ENCODE measurements at places on chromosomes 7 and 10.

GRCh38 chr7:111873963-111874690 lies 311.8 kb upstream of the IMMP2L start:
- no peak for DNase-seq

DNA sequence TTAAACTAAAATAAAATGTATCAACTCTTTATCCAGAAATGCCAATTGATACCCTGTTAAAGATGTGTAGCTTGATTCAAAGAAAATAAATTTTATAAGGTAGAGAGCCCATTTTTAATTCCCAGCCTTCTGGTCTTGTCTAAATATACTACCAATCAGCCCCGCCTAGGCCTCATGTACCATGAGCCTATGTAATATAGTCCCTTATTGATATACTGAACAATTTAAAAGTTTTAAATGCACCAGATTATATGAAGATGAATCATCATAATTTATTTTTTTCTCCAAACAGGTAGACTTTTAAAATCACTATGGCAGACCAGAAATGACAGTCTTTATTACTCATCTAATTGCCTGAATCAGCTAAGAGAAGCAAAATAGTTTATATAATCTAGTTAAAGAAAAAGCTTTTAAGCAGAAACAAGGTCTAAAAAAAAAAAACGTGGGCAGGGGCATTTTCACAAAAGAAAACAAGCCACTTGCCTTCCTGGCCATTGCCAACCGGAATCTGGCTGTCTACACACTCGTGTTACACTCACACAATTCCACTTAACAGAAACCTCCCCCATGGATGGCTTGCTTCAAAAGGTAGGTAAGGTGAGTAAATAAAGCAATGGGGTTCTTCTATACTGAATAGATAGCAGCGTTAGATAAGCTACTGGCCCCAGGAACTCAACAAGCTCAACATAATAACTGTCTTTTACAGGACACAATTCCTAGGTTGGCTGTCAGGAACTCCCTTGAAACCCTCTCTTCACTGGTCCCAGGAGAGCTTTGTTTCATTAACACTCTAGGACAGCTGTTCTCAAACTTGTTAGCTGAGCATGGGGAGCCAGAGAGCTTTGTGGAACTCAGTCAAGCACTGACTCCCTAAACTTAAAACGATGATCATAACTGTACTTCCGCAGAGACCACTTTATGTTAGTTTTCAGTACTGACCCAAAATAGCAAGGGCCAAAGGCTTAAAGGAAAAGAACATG lies 37.2 kb downstream of the RAPGEF5 start:
- DNase-seq = no peak

DNA sequence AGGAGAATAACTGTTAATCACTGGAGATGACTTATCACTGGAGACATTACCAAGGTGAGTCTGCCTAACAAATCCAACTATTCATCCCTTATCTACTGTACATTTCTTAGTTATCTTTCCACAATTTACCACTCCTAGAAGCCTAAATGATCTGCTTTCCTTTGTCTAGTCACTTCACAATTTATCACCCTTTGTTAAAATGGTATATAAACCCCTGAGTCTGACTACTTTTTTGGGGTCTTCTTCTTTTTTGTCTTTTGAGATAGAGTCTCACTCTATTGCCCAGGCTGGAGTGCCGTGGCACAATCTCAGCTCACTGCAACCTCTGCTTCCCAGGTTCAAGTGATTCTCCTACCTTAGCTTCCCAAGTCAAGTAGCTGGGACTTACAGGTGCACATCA lies 66.0 kb upstream of the SEPHS1 start:
- DNase-seq = no peak

- DNase-seq = no peak
These were observed 16.1 kb upstream of the DMBT1 start for GRCh38 chr10:122544493-122544892.

DNA sequence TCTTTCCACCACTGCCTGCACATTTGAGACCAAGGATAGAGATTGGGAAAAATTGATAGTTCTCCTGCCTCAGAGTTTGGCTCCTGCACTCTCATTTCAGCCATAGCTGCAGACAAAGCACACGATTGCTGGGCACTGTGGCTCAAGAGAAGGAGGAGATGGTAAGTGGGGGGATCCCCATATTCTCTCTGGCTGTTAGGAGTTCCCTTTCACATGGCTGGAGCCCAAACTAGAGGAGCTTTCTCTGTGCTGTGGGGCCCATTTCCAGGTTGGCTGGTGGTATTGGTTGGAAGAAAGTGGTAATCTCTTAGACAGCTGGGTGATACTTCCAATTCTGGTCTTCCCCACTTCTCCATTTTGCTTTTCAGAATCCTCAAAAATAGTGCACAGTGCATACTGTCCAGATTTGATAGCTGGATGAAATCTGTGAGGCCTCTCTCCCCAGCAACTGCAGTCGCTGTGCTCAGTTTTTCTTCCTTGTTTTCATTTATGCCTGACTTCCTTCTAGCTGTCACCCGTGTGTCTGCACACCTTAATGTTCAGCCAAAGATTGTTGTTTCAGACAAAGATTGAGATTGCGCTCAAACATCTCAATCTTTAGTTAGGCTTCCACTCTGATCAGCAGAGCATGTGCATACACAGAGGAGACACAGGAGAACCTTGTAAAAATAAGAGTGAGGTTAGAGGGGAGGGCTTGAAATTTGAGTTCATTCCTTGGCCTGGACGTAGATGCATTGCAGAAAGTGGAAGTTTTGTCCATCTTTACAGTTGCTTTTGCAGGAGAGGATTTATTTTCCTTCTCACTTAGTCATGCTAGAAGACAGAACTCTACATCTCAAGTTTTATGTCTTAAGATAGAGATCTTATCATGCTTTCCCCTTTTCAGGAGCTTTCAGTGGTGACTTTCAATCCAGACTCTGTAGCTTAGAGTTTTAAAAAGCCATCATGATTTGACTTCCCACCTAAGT lies 28.6 kb downstream of the RABGEF1 start:
- DNase-seq = no peak

- no peak for DNase-seq
These were observed 4.2 kb downstream of the WDR86 start for GRCh38 chr7:151405588-151405987.

DNA sequence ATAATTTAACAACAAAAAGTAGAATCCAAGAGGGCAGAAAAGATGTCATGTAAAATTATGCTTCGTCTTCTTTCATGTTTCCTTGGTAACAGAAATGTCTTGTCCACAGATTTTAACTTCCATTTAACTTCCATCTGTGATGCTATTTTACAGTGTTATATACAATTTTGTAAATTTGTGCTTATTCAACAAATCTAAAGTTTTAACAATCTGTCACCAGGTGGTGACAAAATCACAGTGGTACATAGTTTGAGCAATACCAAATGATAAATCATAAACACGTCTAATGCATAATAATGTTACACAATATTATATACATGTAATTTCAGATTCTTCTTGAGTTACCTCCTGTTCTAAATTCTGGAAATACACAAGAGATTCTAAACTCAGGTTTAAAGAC lies 784.4 kb upstream of the CELF2 start:
- no peak for DNase-seq

GRCh38 chr10:64040781-64041180 lies 519.6 kb downstream of the REEP3 start:
- DNase-seq = no peak

DNA sequence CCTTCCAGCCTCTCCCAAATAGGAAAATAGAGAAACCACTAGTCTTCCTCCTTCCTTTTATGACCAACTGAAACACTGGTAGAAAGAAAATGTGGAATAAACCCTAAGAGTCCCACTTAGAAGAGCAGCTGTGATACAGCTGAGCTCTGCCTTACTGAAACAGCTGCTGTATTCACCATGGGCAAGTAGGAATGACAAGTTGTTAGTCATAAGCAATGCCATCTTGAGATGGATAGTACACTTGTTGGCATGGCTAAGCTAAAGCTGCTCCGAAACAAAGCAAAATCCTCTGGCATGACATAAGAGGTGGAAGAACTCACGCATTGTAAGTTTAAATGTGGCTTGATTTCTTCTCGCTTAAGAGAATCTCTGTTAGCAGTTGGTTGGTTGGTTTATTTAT lies 48.3 kb upstream of the TMEM236 start:
- no peak for DNase-seq

GRCh38 chr7:86768394-86768793 lies 124.7 kb downstream of the GRM3 start:
- no peak for DNase-seq

GRCh38 chr7:103702982-103703381 lies 257.0 kb upstream of the SLC26A5 start:
- DNase-seq = no peak

DNA sequence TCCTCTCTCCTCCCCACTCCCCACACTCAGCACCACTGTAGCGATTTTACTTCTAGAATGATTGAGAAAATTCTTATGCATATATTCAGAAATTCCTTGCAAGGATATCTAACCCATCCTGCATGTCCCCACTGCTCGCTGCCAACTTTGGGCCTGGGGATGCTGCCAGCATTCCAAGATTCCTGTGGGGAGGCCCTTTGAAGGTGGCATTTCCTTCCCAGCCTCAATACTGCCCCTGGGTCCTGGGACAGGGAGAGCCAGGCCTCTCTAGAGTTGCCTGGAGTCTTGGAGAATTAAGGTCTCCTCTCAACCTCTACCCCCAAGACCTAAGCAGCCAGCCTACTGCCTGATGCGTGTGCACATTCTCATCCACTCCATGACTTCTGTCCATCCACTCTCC lies 303.5 kb downstream of the NEBL start:
- no peak for DNase-seq

GRCh38 chr10:75596930-75597620 lies 165.7 kb downstream of the LRMDA start:
- no peak for DNase-seq

- no peak for DNase-seq
These were observed 17.6 kb upstream of the TNPO3 start for GRCh38 chr7:129072479-129073011.

DNA sequence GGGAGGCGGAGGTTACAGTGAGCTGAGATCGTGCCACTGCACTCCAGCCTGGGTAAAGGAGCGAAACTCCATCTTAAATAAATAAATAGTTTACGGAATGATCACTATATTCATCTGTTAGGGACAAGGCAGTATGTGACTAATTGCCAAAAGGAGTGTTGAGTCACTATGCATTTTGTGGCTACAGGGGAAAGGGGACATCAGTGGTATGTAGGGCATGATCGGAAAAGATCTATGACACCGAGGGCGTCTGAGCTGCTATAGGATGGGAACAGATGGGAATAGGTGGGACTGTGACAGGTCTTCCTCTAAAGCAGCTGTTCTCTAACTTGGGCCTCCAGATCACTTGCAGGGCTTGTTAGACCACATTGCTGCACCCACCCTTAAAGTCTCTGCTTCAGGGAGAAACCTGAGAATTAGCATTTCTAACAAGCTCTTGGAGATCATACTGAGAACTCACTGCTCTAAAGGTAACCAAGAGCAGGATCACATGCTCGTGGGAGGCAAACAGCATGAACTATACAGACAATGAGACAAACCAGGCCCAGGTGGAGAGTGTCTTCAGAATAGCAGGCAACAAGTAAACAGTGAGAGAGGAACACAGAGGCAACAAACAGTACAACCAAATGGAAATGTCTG lies 65.1 kb upstream of the ITGA8 start:
- no peak for DNase-seq

- DNase-seq = no peak
These were observed 7.7 kb upstream of the COBL start for GRCh38 chr7:51324206-51324898.

DNA sequence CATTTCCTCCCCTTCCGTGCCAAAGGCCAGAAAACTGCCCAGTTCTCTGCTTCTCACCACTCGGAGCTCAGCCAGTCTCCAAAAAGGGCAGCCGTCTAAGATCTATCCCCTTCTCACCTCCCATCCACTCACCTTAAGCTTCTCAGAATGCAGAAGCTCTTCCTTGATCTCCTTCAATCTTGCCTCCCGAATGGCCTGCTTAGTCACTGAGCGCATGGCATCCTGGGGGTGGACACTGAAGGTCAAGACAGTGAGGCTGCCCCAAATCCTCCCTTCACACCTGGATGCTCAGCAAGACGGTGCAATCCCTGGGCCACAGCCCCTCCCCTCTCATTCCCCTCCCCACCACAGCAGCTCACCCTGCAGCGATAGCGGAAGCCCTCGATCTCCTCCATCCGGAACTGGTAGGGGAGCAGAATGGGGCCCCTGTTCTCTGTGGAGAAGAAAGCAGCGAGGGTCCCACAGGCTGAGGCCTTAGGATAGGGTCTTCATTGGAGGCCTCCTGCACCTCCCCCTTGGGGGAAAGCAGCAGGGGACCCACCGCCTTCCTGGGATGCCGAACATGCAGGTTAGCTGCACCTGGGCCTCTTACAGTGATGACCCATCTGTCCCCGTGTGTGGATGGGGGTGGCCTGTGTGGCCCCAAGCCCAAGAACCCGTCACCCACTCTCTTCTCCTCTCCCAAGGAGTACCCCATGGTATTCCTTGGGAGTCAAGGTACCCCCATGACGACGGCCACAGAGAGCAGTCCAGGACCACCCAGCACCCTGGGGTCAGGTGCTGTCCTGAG lies 4.7 kb downstream of the DDX56 start:
- DNase-seq = no peak

GRCh38 chr10:54667136-54667535 lies 133.9 kb downstream of the PCDH15 start:
- DNase-seq = no peak

DNA sequence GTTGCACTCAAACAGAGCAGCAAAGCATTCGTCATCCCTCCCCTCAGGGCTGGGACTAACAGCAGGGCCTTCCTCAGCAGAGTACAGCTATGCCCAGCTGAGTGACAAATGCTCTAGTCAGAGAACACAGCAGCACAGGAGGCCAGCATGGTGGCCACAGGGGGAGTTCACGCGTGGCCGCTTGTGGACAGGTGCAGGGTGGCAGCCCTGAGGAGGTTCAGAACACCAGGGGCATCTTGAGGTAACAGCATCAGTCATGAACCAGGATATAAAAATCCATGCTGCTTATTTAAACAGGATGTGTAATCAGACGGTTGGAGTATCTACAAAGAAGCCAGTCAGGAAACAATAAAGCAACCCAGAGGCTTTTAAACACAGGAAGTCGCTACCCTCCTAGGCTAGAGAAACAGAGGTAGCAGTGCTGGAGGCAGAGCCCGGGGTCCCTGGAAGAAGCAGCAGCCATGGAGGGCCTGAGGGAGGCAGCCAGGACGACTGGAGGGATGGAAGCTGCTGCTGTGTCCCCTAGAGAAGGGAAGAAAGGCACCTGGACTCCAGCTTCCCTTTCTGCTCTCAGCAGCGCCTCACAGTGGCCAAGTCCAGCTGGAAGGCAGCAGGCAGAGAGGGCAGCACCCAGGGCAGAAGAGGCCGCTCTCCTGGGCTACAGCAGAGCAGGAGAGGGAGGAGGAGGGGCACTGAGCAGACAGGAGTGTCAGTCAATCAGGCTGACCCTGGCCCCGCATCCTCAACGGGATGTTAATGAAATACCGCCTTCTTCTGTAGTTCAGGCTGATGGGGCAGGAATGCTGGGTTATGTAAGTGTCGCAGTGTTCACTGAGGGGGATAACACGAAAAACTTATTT lies 70.8 kb upstream of the UCN3 start:
- no peak for DNase-seq

GRCh38 chr7:95509199-95509598 lies 23.5 kb downstream of the ASB4 start:
- no peak for DNase-seq

DNA sequence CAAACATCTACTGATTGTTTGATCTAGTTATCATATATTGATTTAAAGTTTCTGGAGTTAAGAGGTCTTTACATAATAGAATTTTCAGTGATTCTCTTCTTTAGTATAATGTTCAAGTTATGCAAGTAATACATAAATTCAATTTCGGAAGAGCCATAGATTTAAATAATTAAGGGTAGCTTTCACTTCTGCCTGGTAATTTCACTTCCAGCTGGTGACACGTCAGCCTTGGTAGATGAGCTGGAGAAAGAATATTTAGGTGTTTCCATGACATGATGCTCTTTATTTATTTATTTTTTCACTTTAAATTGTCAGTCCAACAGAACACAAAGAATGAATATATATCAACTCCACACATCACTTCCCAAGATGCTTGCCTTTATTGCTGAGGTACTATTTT lies 5.2 kb upstream of the OTUD1 start:
- DNase-seq = no peak
